ENCODE measurements at places on chromosomes 3 and 15.

- no peak for DNase-seq
These were observed 694.4 kb upstream of the ALCAM start for GRCh38 chr3:104672331-104672730.

DNA sequence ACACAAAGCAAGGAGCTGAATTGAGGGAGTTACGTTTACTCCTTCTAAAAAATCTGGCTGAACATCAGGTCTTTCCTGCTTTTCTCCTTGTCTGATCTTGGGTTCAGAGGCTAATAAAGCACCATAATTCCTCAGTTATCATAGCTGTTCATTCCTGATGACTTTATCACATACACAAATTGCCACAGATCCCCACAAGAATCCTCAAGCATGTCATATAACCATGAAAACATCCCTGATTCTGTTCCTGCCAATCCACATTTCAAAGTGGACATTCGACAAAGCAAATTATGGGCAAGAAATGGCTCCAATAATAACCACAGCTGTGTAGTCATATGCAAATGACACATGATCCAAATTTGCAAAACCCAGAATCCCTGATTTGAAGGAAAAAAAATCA is 321.3 kb downstream of the MEX3B start:
- no peak for DNase-seq

GRCh38 chr3:151135541-151136337 is 50.3 kb downstream of the MED12L start:
- peak; percentile 71 for DNase-seq

DNA sequence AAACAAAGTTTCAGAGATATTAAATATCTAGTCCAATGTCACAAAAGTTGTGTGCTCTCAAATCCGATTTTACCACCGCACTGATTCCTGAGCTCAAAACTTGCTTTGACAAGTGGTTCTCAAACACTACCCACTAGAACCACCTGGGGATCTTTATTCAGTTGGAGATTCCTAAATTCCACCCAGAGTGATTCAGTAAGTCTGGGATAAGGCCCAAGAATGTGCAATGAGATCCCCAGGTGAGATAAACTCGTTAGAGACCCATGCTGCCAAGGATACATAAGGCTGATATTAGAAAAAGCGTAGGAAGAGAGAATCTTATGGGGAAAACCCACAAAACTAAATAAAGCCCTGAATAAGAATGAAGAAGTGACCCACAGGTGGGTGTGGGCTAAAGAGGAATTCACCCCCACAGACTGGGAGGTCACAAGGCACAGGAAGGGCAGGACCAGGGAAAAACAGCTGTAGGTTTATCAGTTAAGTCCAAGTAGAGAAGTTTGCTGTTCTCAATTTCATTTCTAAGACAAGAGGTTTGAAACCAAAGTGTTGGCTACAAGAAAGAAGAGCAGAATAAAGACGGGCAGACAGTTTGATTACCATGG is 11.5 kb upstream of the RPS17 start:
- no peak for DNase-seq

Measured in NCI-H345 (cell line).